Activated CD8-positive, alpha-beta memory T cell treated with anti-CD3 and anti-CD28 coated beads, Interleukin-2, amount 50 U/mL, for 4 hours (primary cell): ENCODE measurements at places on chromosomes 1 and 21.

- no peak for DNase-seq
Observed at GRCh38 chr1:164771619-164772361, 212.8 kb downstream of the PBX1 start.

DNA sequence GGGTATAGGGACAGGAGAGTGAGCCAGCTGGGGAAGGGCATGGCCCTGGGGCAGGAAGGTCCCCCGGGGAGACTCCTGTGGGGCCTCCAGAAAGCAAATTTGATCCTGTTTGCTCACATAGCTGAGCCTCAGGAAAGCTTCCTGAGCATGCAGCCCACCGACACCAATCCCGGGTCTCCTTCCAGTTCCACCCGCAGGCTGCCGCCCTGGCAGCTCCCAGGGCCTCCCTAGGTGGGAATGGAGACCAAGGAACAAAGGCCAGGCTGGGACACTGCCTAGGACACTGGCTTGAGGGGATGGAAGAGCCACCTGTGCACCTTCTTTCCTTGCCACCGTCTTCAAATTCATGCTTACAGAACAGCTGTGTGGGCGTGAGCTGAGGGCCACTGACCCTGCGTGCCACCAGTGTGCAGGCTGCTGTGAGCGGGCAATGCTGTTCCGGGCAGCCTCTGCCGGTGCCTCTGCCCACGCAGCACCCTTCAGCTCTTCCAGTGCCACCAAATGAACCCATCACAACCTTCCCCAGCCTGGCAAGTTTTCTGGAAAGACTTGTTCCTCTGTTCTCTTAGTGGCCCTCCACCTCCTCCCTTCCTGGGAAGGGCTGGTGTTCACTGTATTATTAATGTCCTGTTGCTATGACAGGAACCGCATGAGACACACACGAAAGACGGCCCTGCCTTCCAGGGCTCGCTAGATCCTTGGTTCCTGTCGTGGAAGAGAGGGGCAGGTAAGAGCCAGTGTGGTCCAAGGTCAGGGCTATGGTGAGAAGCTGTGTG, 53.6 kb downstream of the ACBD3 start:
- DNase-seq, result no peak

GRCh38 chr1:28740118-28740517, 3.4 kb downstream of the YTHDF2 start:
- no peak for DNase-seq

GRCh38 chr1:52192436-52192835, 50.5 kb downstream of the ZFYVE9 start:
- DNase-seq, result no peak

DNA sequence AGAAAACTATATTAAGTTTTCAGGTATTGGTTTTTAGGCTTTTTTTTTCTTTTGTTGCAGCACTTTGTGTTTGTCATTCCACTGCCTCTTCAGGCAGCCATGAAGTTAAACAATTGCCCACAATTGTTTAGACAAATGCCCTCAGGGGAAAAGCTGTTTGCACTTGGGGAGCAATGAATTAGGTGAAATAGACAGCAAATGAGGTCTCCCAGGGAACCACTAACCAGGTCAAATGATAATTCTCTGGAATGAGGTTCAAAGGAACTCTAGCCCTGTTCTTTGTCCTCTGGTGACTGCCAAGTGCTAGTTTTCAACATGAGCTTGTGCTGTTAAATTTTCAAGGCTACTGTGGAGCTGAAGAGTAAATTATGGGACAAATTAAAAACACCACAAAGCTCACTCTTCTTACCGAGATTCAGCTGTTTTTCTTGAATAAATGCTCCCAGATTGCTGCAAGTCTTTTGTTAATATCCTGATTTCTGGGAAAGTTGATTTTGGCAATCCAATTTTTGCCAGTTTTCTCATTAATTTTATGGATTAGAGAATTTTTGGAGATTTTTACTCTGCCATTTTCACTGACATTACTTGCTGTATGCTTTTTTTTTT, 15.1 kb upstream of the MAB21L3 start:
- no peak for DNase-seq

GRCh38 chr1:241598249-241598648, 41.9 kb downstream of the CHML start:
- no peak for DNase-seq

DNA sequence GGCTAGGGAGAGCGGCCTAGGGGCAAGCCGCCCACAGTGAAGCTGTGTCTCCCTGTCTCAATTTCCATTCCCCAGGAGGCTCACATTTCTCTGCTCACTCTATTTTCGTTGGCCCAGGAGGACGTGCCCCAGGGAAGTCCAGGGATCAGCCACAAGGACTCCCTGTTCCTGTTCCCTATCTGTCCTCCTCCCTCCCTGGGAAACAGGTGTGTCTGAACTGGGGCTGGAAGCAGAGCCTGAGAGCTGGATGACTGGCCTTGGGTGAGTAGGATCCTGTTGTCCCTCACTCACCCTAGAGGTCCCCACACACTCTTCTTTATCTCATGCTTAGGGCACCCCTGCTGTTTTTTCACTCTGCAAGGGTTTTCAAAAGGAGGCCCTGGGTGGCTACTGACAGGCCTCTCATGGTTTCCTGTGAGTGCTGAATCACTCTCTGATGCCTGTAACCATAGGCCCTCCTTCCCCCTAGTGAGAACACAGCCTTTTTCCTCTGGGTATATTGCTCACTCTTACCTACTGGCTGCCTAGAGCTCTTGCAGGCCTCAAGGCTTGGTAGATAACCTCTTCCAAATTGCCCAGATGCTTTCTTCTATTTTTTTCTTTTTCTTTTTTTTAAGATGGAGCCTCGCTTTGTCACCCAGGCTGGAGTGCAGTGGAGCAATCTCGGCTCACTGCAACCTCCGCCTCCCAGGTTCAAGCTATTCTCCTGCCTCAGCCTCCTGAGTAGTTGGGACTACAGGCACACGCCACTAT, 3.3 kb upstream of the UTP11 start:
- peak; percentile 55 for DNase-seq

GRCh38 chr1:21239221-21239620, 51.0 kb downstream of the ECE1 start:
- DNase-seq, result no peak

DNA sequence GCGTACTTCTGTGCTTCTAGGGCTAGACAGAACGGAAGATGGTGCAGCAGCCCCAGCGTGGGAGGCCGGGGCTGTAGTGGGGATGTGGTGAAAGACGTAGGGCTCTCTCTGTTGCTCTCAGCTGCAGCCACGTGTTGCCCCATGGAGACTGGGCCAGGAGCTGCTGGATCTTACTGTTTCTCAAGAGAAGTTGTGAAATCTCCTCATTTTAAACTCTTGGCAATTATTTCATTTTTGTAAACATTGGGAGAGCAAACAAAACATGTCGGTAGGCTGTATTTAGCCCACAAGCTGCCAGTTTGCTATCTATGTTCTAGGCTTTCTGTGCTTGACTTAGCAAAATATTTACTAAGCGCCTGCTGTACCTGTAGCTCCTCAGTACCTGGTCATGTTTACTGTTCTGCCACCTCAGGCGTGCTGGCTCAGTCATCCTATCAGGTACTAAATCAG, 15.9 kb upstream of the ELOA start:
- no peak for DNase-seq

- no peak for DNase-seq
Observed at GRCh38 chr1:11729498-11730428, 6.2 kb upstream of the AGTRAP start.

GRCh38 chr1:115170961-115171392, 81.7 kb upstream of the TSPAN2 start:
- DNase-seq, result no peak
